Suppressor macrophage treated with lipopolysaccharide for 1 hour (primary cell): ENCODE measurements at places on chromosomes 16 and 17.

DNA sequence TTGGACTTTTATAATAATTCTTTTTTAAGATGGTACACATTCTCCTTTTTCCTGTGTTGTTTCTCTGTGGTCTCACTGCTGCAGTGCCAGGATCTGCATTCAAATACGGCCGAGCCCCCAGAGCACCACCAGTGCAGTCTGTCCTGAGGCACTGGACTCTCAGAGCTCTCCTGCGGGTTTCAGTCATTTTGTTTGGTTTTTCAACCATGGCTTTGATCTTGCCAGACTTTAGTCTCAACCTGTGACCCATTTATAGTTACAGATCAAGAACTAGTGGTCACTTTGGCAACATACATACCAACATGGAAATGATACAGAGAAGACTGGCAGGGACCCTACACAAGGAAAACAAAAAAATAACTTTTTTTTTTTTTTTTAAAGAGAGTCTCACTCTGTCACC is 177.4 kb downstream of the LGALS9B start:
- DNase-seq = no peak

DNA sequence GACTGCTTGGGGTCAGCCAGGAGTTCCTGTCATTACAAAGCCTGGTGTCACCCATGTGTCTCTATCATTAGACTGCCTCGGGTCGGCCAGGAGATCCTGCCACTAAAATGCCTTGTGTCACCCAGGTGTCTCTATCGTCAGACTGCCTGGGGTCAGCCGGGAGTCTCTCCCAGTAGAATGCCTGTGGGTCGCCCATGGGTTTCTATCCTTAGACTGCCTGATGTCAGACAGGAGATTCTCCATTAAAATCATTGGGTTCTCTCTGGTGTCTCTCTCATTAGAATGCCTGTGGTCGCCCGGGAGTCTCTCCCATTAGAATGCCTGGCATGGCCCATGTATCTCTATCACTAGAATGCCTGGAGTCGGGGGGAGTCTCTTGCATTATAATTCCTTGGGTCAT is 2231.0 kb downstream of the TP53TG3F start:
- DNase-seq = no peak

- DNase-seq = no peak
These were observed 167.9 kb upstream of the MAF start for GRCh38 chr16:79768276-79768970.

DNA sequence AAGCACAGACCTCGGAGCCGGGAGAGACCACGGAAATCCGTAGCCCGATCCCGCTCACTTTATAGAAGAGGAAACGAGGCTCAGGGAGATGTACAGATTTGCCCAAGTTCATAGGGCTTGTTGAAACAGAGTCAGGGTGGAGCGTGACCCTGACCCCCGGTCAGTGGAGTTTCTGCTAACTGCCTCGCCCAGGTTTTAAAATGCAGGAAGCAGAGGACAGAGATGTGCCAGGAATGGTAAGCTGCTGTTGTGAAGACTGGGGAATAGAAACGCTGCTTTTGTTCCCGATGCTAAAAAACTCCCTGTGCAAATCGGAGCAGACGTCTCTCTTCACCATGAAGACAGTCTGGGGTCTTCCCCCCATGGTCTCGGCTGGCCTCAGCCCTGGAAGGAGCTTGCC is 403.0 kb downstream of the SEC14L1 start:
- DNase-seq = no peak
